ENCODE measurements at places on chromosomes 16 and 17.
A peak's percentile ranks its signal among the peaks of the same experiment; 100 is the strongest.

- no peak for DNase-seq
These were observed 59.1 kb upstream of the CLEC18B start for GRCh38 chr16:74480150-74481029.

DNA sequence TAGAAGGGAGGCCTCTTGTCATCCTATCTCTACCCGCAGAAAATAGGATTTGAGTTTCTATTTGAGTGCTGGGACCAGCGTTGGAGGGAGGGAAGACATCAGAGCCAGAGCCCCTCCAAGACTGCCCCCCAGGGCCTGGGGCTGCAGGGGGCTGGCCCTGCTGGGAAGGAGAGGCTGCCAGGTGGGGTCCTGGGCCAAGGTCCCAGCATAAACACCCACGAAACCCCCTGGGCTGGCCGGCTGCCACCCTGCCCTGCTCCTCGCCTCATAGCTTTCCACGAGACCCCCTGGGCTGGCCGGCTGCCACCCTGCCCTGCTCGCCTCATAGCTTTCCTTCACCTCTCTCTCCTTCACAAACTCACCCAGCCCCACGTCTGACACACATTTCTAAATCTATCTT is 10.6 kb upstream of the TEX19 start:
- no peak for DNase-seq

GRCh38 chr16:11076259-11077018 is 132.1 kb downstream of the CLEC16A start:
- peak; percentile 60 for DNase-seq

DNA sequence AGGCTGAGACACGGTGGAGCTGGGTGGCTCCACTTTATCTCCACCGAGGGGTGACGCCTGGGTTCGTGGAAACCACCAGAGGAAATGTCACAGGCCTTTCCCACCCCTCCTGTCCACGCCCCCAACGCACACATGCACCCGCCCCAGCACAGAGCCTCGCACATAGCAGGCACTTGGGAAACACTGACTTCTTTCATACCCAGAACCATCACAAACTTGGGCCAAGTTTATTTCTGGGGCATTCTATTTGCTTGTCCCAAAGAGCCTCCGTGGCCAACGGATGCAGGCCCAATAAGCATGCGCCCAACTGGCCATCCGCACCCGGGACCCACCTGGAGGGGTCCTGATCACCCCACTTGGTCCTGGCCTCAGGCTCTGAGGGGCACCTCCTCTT is 3.3 kb downstream of the BCAR1 start:
- DNase-seq, result no peak

DNA sequence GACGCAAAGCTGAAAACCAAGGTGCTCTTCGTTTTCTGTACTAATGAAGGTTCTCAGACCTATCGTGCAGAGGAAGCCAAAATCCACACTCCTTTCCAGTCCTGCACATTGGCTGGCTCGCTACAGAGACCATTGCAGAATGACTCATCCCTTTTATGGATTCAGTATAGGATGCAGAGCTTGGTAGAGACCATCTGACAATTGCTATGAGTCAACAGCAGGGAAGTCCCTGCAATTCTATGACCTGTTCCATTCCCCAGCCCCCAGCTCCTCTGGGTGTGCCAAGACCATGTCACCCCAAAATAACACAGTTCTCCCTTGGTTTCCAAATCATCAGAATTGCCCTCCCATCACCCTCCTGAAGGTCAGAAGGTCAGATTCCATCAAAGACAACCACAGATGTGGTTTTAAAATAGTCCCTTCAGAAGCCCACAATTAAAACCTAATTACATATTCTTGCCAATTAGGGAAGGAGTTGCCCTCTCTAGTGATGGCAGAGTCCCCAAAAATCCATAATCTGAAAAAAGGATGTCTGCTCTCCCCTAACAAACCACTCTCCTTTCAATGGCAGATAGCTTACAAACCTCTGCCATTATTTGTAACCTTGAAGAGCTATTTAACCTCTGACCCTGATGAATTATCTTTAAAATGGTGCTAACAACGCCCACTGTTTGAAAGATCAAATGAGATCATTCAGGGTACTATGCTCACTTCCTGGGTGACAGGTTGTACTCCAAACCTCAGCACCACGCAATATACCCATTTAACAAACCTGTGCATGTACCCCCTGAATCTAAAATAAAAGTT is 108.2 kb upstream of the RBBP6 start:
- DNase-seq, result no peak

GRCh38 chr16:28859326-28859725 is 4.3 kb upstream of the SH2B1 start:
- DNase-seq, result no peak

- peak; percentile 96 for DNase-seq
These were observed 162.9 kb downstream of the COPRS start for GRCh38 chr17:31696184-31696602.

- DNase-seq, result no peak
These were observed 4.8 kb downstream of the RABEP1 start for GRCh38 chr17:5286846-5287245.

DNA sequence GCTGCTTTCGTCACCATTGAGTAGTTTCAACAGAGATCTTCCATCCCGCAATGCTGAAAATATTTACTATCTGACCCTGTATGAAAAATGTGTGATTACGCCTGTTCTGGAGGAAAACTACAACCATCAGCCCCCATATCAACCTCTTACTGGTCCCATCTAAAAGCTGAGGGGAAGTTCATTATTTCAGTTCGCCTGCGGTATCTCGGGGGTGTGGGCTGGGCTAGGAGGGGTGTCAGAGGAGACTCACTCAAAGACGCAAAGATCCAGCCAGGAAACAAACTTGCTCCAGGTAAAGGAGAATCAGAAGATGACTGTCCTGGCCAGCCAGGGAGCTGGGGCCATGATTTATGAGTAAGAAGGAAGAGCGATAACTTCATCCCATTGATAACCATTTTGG is 13.7 kb downstream of the CACNG1 start:
- DNase-seq, result no peak

DNA sequence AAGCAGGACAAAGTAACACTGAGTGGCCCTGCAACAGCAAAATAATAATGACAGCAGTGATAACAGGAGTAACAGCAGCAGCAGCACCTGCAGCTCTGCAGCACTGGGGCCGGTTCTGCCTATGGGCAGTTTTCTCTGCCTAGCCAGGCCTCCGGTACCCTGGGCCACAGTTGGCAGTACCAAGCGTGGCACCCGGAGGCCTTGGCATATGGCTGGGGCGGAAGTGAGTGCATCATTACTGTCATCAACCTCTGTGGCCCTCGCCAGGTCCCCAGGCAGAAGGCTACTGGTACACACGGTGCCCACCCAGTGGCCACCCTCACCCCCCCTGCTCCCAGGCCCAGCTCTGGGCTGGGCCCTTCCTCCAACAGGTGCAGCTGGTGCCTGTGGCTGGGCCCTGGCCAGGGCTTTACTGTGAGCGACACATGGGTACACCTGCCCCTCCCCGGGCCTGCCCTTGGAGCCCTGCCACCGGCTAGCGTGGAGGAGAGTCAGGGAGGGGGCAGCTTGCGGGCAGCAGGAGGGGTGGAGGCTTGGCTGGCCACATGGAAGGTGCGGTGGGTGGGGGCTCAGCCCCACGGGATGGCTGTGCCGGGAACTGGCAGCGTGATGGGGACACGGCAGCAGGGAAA is 3.0 kb downstream of the KCNJ12 start:
- DNase-seq, result no peak

DNA sequence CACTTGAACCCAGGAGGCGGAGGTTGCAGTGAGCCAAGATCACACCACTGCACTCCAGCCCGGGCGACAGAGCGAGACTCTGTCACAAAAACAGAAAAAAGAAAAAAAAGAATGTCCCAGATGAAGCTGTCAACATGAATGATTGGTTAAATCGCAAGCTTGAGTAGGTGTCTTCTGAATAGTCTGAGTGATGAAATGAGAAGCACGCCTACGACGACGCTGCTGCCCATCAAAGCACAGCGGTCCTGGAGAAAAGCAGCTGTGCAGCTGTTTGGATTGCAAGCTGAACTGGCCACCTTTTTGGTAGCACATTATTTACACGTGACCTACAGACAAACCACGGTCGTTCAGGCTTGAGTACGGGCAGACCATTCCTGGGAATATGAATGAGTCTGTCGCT is 12.5 kb downstream of the ADCY9 start:
- peak; percentile 14 for DNase-seq

- DNase-seq, result no peak
These were observed 186.5 kb upstream of the TNRC6C start for GRCh38 chr17:77771998-77772397.

DNA sequence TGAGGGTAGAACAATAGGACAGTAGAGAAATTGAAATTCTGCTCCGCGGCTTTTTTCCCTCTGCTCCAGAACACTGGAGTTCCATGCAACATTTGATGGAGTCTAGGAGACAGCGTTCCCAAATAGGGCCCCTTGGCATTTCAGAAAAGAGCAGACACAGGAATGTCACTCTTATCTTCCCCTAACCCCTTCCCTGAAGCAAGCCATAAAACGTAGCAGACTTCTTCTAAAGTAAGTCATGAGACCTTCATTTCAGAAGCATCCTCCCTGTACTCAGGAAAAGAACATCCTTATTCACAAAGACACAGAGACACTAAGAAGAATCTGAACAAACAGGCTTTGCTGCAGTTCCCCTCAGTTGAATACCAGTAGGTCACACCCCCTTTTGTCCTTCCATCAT is 296.1 kb upstream of the SOX9 start:
- no peak for DNase-seq

- DNase-seq, result no peak
These were observed 499.9 kb downstream of the GRIN2A start for GRCh38 chr16:9682320-9682719.

GRCh38 chr16:711548-712320 is 3.2 kb upstream of the METRN start:
- DNase-seq, result peak; percentile 87

GRCh38 chr17:55735731-55736405 is 13.2 kb upstream of the TMEM100 start:
- DNase-seq, result peak; percentile 69

DNA sequence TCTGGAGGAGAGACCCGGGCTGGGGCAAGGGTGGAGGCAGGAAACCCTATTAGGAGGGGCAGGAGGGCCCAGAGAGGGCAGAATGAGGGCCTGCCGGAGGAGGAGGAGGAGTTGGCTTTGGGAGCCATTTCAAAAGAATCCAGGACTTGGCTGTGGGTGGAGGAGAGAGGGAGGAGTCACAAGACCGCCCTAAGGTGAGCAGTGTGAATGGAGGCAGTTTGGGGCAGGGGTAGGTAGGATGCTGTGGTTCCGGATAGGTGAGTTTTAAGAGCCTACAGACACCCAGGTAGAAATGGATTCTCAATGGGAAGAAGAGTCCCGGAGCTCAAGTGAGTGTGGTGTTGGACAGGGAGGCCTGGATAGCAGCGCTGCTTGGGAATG is 80.3 kb downstream of the ARHGAP23 start:
- DNase-seq, result no peak

DNA sequence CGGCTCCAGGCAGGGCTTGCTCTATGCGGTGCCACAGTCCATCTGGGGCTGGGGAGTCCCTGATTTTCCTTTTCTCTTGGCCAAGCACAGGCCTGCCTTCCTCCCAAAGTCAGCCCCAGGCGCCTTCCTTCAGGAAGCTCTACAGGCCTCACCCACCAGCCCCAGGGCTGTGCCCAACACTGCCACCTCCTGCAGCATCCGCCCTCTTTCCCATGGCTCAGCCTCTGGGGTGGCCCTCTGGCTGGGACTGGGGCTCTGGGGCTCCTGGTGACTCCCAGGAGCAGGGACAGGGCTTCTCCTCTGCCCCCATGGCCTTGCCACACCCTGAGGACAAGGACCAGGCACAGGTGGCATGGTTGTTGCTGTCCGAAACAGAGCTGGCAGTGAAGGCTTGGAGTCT is 817 bp downstream of the ITGB4 start:
- no peak for DNase-seq

- DNase-seq, result no peak
These were observed 295.8 kb downstream of the FOXL1 start for GRCh38 chr16:86874141-86874540.

- no peak for DNase-seq
These were observed 34.1 kb upstream of the ELAC2 start for GRCh38 chr17:13051915-13052314.

- no peak for DNase-seq
These were observed 12.4 kb downstream of the ZFPM1 start for GRCh38 chr16:88465387-88465983.

DNA sequence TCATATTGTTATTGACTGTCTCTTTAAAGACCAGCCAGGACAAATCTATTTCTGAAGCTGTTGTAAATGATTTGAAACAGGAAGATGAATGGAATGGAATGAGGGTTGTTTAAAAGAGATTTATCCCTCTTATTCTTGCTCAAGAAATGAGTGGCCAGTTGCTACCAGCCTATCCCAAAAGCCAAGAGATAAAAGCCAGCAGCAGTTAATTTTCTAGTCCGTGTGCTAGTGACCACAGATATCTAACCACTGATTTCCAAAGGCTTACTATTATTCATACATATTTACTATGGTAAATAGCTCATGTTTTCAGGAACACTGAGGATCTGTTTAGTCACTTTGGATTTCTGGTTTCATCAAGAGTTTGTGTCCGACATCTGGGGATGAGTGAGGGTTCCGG is 105.7 kb downstream of the CDH13 start:
- DNase-seq, result no peak

GRCh38 chr17:31565652-31566051 is 174.2 kb downstream of the RAB11FIP4 start:
- no peak for DNase-seq

DNA sequence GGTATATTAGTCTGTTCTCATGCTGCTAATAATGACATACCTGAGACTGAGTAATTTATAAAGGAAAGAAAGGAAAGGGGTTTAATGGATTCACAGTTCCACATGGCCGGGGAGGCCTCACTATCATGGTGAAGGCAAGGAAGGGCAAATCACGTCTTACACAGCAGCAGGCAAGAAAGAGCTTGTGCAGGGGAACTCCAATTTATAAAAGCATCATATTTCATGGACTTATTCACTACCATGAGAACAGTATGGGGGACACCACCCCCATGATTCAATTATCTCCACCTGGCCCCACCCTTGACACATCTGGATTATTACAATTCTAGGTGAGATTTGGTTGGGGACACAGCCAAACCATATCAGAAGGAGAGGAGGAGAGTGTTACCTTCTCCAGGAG is 17.7 kb upstream of the XYLT1 start:
- no peak for DNase-seq

- no peak for DNase-seq
These were observed 56.3 kb downstream of the XYLT1 start for GRCh38 chr16:17414421-17414820.

DNA sequence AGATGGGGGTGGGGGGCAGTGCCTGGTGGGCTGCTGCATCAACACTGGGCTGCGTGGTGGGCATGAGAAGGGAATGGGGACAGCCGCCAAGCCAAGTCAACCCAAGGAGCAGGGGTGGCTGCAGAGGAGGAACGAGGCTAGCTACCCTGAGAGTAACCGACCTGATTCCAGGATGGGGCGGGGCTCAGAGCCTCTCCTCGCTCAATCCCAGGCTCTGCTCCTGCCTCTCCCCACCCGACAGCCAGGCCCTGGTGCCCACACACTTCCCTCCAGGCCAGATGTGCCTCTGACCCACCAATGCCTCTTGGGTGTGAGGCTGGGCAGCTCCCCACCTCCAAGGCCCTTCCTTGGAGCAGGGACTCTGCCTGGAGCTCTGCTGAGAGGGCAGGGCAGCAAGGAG is 2.7 kb downstream of the NPTX1 start:
- DNase-seq, result no peak

GRCh38 chr17:46890638-46891037 is 32.3 kb upstream of the GOSR2 start:
- DNase-seq, result no peak

GRCh38 chr17:14196377-14196997 is 40.2 kb downstream of the CDRT15 start:
- no peak for DNase-seq
